ENCODE measurements at places on chromosomes 7 and 10.
A peak's percentile ranks its signal among the peaks of the same experiment; 100 is the strongest.

DNA sequence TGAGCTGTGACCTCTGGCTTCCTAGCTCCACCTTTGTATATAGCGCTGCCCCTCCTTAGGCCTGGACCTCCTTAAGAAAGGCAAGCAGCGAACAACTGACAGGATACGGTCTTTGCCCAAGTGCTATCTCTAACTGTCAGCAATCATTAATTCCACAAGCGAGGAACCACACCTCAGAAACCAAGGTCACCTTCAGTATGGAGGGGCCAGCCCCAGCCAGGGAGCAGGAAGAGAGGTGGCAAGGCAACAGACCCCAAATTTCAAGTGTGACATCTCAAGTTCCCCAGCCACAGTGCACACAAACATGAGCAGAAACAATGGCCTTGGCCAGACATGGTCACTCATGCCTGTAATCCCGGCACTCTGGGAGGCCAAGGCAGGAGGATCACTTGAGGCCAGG, 4.8 kb upstream of the AOC1 start:
- DNase-seq, result no peak

DNA sequence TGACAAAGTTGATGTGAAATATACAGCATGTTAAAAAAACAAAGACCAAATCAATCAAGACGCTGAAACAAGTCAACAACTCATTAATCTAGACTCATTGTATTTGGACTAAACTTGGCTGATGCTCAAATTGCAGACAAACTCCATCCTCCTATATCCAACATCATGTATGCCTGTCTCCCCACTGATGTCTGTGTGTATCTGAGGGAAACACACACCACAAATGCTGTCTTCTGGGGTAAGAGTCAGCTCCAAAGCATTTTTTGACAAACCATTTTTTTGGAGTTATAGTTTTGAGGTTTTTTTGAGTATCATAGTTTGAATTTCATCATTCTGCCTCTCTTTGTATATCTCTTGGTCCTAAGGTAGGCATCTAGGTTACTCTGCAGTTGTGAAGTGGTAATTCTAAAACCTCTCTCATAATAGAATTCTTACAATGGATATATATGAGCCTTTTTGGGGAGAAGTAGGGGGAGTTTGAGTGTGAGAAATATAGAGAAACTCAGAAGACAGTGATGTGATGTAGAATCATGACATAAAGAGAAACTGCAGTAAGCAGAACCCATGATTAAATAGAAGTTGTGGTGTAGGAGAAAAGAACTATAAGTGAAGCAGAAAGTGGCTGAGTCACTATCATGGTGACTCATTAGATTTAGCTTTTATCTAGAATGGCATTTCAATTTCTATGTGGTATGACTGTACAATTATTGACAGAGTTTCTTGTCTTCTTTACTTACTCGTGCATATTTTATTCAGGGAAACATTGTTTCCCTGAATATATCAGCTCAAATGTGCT, 1531.1 kb upstream of the LRRTM3 start:
- DNase-seq, result no peak

GRCh38 chr7:975702-976473, 539 bp upstream of the COX19 start:
- no peak for DNase-seq

GRCh38 chr7:19405541-19405940, 260.3 kb upstream of the FERD3L start:
- DNase-seq, result no peak

DNA sequence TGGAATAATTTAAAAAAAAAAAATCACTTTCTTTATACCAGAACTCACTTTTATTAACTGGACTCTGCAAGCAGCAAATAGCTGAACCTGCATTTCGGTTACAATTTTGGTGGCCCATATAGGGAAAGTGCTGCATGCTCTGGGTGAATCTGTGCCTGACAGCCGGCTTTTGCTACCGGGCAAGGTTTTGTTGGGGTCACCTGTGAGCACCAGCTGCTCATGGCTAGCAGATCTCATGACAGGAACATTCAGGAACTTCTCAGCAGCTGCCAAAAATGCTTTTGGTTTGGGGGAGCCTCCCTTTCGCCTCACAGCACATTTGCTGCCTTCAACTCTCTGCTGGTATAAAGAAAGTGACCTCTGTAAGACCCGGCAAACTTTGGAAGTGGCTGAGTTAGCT, 13.2 kb upstream of the CREB3L2 start:
- no peak for DNase-seq

DNA sequence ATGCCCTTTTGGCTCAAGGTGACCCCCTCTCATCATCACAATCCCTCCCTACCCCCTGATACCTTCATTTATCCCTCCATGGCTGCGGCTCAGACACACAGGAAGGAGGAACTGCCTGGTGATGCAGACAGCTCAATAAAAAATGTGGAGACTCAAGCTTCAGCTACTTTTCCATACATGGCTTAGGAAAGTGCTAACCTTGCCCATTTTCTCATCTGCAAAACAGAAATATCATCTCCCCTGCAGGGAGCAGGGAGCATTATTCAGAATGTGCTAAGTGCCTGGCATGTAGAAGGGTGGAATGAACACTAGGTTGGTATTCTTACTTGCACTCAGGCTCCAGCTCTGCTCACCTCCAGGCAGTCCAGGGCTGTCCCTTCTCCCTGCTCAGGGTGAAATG, 23.8 kb downstream of the CXCL12 start:
- DNase-seq, result no peak

- no peak for DNase-seq
Observed at GRCh38 chr10:74949843-74950765, 123.7 kb downstream of the KAT6B start.

- no peak for DNase-seq
Observed at GRCh38 chr7:54546986-54547314, 4.8 kb downstream of the VSTM2A start.

GRCh38 chr7:135974667-135975066, 2.5 kb downstream of the MTPN start:
- no peak for DNase-seq

DNA sequence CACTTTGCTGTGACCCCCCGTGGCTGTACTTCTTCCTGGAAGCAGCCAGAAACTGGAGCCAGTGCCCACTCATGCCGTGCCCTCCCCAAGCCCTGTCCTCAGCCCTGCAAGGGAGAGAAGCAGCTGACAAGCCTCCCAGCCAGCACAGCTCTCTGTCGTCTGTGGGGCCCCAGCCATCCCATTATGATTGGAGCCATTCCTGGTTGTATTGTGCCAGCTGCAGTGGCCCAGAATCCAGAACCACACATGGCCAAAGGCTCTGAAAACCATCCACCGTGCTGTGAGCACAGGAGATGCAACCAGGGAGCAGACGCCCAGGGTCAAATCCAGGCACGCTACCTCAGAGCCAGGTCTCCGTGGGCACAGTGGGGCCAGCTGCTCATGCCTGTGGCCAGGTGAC, 18.7 kb downstream of the GRID2IP start:
- no peak for DNase-seq

GRCh38 chr10:3102720-3103427, 35.5 kb downstream of the PFKP start:
- DNase-seq, result no peak

DNA sequence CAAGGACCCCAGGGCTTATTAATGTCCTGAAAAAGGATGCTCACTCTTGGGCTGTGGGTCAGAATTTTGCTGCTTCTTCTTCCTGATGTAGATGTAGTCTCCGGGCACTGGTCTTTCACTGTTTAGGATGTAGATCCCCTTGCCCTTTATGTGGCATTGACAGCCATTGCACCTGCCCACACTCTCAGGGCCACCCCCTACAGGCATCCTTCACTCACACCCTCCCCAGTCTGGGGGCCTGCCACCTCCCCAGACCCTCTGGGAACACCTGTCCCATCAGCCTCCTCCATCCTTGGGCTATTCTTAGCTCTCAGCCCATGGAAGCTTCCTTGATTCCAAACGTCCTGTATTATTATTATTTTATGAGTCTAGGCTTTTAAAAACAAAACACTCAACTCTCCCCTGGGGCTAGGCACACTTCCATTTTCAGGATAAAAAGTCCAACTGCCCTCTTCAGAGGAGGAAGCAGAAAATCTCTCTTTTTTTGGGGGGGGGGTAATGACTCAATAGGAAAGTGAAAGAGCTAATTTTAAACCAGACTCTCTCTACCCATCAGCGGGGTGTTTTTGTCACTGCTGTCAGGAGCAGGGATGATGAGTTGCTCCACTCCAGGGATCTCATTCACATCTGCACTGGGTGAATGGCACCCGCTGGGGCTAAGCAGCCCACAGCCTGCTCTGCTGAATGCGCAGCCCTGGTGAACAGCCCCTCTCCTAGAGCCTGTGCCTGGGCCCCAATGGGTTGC, 11.5 kb upstream of the KLRG2 start:
- peak; percentile 21 for DNase-seq

- no peak for DNase-seq
Observed at GRCh38 chr10:33808475-33808874, 474.0 kb upstream of the NRP1 start.

- DNase-seq, result no peak
Observed at GRCh38 chr7:11829954-11830353, 2.0 kb downstream of the THSD7A start.

DNA sequence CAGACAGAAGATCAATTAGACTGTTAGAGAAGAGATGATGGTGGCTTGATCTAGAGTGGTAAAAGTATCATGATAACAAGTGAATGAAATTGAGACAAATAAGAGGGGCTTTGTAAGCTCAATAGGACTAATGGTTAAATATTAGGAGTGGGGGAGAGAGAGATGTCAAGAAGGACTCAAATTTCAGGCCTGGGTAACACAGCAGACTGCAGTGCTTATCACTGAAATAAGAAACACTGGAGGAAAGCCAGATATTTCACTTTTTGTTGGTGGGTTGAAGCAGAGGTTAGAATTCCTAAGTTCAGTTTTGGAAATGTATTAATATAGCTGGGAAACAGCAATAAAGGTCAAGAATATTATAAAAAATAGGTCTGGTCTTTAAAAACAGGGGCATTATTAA, 74.6 kb downstream of the ORC5 start:
- DNase-seq, result no peak

DNA sequence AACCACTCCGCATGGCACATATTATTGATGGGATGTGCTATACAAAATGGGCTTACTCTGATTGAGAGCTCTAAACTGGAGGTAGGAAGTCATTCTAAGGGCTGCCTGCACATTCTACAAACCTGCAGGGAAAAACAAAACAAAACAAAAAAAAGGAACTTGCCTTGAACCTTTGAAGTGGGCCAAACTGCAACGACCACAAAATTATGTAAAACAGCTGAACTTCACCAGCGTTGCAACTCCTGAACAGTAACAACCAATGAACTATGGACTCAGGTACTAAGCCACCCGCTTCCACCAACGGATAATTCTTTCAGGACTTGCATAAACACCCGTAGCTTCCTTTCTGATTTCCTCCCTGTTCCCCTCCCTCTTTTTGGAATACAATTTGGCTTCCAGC, 80.4 kb downstream of the ZNF248 start:
- no peak for DNase-seq

DNA sequence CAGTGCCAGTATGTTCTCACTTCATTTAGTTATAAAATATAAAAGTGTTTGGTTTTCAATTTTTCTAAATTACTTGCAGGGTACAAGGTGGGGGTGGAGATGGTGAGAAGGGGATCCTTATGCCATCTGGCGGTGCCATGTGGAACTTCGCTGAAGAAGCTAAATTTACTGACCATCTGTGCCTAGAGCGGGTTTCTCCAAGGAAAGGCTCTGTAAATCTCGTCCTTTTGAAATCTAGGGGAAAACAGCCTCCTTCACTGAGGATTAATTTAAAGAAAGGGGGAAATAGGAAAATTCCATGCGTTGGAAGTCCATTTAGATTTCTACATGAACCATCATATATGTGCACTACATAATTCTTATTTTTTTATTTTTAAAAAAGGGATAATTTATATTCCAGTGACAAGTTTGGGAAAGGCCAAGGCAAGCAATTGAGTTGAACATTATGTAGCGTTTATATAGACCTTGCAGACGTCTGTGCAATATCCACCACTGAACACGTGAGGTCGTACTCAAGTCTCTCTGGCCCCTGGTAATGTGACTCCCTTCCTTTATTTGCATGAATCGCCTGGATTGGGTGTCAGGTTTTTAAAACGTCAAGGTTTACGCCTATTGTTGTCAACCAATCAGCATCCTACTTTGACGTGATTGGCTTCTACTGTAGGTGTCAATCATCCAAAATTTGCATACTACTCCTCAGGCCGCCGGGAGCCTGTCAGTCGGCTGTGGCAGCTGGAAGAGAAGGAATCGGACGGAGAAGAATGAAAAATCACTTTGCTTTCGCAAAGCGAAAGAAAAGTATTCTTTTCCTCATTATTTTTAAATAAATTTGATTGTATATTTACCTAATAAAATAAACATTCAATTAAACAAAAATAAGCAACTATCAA, 297.1 kb upstream of the NFE2L3 start:
- DNase-seq, result no peak

GRCh38 chr10:15363031-15363430, 8.1 kb downstream of the FAM171A1 start:
- DNase-seq, result no peak

DNA sequence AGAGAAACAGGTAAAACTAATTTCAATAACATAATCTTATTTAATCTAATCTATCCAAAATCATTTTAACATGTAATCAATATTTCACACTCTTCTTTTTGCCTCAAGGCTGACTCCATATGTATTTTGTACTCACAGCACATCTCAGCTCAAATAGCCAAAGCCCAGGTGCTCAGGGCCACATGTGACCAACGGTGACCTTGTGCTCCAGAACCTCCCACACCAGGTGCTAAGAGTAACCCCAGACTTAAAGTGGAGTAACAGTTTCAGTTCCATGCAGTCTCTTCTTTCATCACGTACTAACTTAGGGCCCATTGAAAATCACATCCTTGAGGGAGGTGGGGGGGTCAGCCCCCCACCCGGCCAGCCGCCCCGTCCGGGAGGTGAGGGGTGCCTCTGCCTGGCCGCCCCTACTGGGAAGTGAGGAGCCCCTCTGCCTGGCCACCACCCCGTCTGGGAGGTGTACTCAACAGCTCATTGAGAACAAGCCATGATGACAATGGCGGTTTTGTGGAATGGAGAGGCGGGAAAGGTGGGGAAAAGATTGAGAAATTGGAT, 47.3 kb downstream of the NCAPG2 start:
- DNase-seq, result no peak

DNA sequence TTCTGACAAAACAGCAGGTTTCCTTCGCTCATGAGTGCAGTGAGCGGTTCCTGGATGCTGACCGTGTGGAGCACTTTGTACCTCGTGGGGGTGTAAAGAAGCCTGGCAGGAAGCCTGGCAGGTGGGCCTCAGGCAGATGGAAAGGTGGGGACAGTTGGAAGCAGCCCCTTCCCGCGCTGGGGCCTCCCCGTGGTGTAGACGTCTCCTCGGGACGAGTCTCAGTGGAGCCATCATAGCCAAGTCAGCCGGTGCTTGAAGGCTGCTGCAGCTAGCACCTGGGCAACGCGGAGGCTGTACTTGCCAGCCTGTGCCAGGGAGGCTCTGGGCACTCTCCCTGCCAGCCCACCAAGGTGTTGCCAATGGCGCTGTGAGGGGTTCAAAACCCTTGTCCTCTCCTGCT, 154.5 kb downstream of the WDR37 start:
- no peak for DNase-seq

GRCh38 chr7:33671531-33672262, 233.6 kb upstream of the BMPER start:
- DNase-seq, result no peak
